ENCODE measurements at places on chromosomes 3 and 15.

DNA sequence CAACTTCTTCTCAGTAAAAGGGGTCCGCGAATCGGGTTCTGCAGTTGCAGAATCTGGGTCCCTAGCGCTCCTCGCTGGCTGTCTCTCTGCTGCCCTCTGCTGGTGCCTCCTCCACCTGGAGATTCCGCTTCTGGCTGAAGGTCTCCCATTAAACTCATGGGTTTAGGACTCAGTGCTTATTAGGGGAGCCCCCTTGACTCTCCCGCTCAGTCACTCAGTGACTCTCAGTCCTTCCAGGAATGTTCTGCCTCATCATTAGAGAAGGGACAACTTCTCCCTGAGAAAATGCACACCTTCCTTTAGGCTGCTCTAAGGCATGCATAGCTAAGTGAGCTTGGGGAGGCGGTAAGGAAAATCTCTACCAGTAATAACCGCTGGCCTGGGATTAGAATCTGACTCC is 7.1 kb downstream of the CPN2 start:
- peak; percentile 61 for DNase-seq

- DNase-seq, result no peak
These were observed 648.8 kb upstream of the KCNMB2 start for GRCh38 chr3:177887475-177887874.

- DNase-seq, result no peak
These were observed 10.6 kb downstream of the ST6GAL1 start for GRCh38 chr3:186940967-186941366.

GRCh38 chr3:107973961-107974360 is 116.9 kb downstream of the CD47 start:
- DNase-seq, result no peak
